ENCODE measurements at places on chromosomes 16 and 17. TPM values are rescaled to one million over a fixed set of nuclear protein-coding genes. Genes with fewer than 3 reads are reported as not detected.

The ADAM11 gene
- 0.42 TPM for total RNA-seq

GRCh38 chr16:35102780-35103403 is 1643.5 kb downstream of the TP53TG3F start:
- no peak for DNase-seq
- no peak overlapping the region for H3K27ac ChIP-seq
- H3K27me3 ChIP-seq, result no peaks in the 10 kb centered on the region
- no peaks in the 10 kb centered on the region for H3K4me1 ChIP-seq
- no peak overlapping the region for H3K4me3 ChIP-seq

DNA sequence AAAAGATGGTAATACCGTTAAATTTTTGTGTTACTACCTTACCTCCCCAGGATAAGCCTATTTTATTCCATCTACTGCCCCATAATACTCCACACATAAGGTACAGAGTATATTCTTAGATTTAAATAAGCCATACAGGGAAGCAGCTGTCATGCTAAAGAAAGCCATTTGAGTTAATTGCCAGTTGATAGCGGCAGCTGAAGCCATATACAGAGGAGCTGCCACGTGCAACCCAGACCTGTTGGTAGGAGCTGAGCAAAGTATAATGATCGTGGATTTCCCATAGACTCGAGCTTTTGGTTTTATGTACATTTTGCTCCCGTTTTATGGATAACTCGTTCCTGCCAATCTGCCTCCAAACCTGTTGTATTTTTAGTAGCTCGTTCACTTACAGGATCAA is 12.0 kb downstream of the CPSF4L start:
- H3K36me3 ChIP-seq, result no peaks in the 10 kb centered on the region
- H3K27me3 ChIP-seq, result no peaks in the 10 kb centered on the region
- H3K4me1 ChIP-seq, result no peaks in the 10 kb centered on the region

DNA sequence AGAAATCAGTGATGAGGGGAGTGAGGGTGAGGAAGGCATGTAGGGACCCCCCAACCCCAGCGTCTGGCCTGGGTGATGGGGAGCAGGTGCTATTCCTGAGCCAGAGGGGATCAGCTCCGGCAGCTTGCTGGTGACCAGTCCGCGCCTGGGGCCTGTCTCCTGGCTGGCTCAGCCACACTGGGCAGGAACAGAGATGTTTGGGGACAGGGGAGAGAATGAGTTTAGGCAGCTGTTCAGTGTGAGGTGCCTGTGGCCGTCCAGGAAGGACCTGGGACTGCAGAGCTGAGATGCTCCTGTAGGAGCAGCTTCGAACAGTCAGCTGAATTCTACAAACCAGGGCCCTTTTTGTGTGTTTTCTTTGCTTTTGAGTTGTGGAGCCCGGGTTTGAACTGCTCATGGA is 23.2 kb upstream of the SPNS2 start:
- DNase-seq, result no peak
- no peaks in the 10 kb centered on the region for H3K36me3 ChIP-seq
- H3K4me3 ChIP-seq, result no peak overlapping the region
- no peaks in the 10 kb centered on the region for H3K27me3 ChIP-seq
- H3K27ac ChIP-seq, result no peak overlapping the region
